ENCODE measurements at places on chromosomes 6 and 20. TPM values are rescaled to one million over a fixed set of nuclear protein-coding genes. Genes with fewer than 3 reads are reported as not detected.

The SLC22A7 gene
- total RNA-seq = not detected

- DNase-seq = no peak
Measured at GRCh38 chr6:150058986-150059385, 9.9 kb downstream of the ULBP3 start.

The SLX4IP gene
- 1.8 TPM for total RNA-seq

DNA sequence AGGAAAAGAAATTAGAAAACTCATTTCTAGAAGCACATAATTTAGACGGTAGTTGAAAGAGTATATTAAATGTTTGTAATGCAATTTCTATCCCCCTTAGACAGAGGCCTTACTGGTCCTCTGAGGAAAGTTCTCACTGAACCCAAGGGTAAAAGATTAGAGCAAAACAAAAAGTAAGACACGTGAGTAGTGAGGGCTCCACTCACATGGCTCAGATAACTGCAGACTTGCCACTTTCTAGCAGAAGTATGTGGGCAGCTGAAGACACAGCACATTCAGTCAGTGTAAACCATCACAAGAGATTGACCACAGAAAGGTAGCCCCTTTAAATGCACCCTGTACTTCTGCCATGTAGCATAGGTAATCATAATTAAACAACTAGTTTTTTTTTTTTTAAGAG, 193.8 kb downstream of the BTBD9 start:
- no peak for DNase-seq

The DACT2 gene
- 0.24 TPM for total RNA-seq

- no peak for DNase-seq
Measured at GRCh38 chr6:2038092-2038491, 207.3 kb downstream of the GMDS start.

The DYNLRB1 gene
- total RNA-seq = 116 TPM

The MAPK13 gene
- total RNA-seq = 10.1 TPM

The MRPL18 gene
- total RNA-seq = 66.4 TPM

DNA sequence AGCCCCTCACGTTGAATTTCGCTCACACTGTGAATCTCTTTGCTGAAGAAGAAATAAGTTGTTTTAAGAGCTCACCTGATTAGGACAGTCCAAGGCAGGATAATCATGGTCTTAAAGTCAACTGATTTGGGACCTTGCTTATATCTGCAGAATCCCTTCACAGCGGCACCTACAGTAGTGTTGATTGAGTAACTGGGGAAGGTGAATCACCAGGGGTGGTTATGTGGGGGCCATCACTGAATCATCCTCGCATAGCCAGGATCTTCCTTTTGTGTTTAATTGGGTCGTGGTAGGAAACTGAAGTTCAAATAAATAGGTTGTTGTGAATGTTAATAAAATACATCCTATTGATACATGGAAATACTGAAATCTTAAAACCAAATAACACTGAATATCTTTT, 20.2 kb upstream of the MICA start:
- no peak for DNase-seq

DNA sequence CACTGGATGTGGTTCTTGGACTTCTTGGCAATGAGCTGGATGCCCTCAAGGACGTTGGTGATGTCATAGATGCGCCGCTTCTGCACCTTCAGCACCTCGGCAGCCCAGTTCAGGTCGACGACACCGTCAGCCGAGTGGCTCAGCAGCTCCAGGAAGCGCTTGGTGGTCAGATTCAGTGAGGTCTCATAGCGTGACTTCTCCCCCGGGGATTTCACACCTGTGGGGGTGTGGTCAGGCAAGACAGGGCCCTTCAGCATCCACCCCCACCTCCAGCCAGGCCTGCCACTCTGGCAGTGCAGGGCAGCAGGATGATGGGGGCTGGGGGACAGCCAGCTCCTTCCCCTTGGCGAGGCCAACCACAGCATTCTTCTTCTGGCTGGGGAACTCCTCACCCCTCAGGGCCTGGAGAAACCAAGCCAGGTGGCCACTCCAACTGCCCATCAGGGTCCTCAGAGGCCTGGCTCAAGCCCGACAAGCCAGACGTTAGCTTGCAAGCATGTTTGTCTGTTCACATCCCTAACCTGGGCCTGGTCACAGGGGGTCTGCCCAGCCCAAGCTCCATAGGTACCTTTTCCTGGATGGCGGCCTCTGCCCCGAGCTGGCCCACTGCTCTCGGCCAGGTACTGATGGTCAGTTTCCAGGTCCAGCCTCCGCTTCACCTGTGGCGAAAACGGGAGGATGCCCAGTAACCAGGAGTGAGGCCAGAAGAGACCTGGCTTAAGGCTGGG, 5.7 kb upstream of the NECAB3 start:
- no peak for DNase-seq

The RAET1E gene
- 1.6 TPM for total RNA-seq

GRCh38 chr6:46104209-46104608, 25.6 kb upstream of the ENPP4 start:
- no peak for DNase-seq

DNA sequence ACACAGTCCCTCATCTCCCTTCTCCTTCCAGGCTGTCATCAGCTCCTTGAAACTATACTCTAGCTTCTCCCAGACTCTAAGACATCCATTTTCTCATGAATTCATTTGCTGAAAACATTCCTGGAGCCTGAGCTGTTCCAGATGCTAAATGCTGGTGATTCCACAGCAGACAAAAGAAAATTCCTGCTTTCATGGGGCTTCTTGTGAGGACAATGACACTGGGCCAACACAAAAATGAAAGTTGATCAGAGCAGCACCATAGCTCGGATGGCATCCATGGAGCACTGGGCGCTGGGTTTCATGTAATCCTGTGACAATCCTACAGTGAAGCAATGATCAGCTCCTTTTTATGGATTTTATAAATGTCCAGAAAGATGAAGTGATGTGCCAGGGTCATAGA, 47.4 kb upstream of the STX16 start:
- peak; percentile 54 for DNase-seq
